Activated CD8-positive, alpha-beta memory T cell treated with anti-CD3 and anti-CD28 coated beads, Interleukin-2, amount 50 U/mL, for 48 hours (primary cell): ENCODE measurements at places on chromosomes 1 and 21.

- no peak for DNase-seq
These were observed 226.9 kb downstream of the TGFB2 start for GRCh38 chr1:218572050-218572449.

DNA sequence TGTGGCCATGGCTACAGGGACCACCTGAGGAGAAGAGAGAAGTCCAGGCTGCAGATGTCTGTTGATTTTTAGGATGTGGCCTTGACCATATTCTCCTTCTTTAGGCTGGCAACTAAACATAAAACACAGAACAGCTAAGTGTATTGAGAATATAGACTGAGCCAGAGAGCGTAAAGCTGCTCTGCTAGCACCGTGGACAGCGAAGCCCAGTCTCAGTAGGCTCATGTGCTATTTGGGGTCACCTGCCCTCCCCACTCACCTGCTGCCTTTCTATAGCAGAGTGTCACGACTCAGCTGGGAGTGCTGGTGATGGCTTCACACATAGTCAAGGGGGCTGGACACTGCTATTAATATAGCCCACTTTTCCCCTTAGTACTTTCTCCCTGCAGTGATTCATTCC lies 278.5 kb downstream of the KCNH1 start:
- no peak for DNase-seq

DNA sequence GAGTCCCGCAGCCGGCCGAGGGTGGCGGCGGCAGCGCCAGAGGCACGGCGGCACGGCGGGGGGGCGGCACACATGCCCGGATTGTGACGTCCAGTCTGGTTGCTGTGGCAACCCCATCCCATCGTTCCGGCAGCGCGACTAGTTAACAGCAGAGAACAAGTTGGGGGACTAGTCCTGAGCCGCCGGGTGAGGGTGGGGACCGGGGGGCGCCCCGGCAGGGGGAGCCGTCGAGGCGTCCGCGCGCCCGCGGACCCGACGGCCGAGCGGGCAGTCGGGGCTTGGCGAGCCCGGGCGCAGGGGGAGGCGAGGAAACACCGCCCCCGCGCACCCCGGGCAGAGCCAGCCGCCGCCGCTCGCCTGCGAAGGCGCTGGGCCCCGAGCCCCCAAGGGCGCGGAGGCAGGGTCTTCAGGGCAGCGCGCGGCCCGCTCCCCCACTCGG lies at the start of gene CHD5:
Gene CHD5 (minus strand): TSS at position 54 of the 439 bp plus-strand sequence. CDS start 298 bp downstream, outside the sequence.
- DNase-seq, result no peak

DNA sequence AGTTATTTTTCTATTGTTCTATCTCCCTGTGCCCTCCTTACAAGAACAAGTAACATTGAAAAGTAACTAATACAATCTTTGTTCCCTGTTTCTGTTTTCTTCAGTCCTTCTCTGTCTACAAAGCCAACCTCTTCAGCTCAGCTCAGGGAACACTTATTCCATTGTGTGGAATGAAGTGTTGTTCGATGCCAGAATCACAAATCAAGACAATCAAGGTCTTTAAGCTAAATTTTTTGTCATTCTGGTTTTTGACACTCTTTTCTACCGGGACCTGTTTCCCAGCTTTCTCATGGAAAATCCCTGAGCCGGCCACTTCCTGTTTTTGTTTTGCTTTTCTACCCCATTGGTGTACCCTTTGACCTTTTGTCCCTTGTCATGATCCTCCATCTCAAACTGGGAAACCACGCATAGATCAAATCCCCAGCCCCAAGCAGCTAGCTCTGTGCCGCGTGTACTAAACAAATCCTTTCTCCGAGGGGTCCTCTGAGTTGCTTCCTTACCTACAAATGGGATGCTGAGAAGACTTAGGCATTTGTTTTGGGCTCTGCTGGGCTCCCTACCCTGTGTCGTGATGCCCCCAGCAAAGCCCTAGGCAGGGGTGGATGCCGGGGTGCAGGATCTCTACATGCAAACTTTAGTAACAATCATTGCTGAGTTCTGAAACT lies 141.8 kb downstream of the TOMM20 start:
- DNase-seq, result no peak

- DNase-seq, result no peak
These were observed 12.7 kb downstream of the FASLG start for GRCh38 chr1:172671591-172671990.

DNA sequence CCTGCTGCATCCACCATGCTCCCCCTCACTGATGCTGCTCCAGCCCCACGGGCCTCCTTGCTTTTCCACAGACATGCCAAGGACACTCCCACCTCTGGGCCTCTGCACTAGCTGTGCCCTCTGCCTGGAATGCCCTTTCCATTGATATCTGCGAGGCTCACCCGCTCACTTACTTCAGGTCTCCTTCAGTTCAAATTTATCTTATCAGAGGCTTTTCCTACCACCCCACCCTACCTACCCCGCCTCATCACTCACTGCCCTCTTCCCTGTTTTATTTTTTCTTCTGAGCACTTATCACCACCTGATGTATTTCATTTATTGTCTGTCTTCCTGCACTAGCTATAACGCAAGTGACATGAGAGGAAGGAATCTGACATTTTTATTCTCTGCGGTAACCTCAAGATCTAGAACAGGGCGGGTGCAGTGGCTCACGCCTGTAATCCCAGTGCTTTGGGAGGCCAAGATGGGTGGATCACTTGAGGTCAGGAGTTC lies 7.0 kb downstream of the HSPG2 start:
- DNase-seq, result no peak

DNA sequence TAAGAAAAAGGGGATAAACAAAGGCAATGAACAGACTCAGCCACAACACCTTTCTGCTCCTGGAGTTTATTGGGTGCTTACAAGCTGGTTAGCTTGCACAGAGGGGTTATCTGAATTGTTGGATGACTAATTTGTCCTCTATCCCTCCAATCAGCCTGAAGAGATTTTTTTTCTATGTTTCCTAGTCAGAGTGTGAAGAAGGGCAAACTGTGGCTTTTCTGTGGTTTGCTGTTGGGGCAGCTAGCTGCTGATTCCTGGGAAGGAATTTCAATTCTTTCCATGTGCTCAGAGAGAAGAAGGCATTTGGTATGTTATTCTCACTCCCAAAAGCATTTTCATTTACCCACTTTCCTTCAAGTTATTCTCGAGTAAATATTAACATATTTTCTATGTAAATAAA lies 48.6 kb downstream of the PCP4 start:
- DNase-seq, result no peak

- DNase-seq, result no peak
These were observed 248.7 kb downstream of the NPHP4 start for GRCh38 chr1:5743435-5744095.

GRCh38 chr1:247115545-247115944 lies 11.4 kb upstream of the ZNF669 start:
- DNase-seq, result peak; percentile 47

GRCh38 chr1:180800945-180801344 lies 111.8 kb upstream of the KIAA1614 start:
- no peak for DNase-seq

DNA sequence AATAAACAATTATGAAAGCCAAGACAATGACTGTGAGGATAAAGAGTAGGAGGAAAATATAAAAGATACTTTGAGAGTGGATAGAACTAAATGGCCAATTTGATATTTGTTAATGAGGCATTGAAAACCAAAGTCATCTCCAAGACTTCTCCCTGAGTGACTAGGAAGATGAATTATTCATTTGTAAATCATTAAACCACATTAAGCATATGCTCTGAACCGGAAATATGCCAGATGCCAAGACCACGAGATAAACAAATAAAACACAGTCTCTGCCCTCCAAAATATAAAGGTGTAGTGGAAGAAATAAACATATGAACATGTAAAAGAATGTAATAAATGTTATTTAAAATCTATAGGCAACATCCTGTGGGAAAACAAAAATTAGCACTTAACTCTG lies 78.8 kb downstream of the MRPL39 start:
- DNase-seq, result no peak

DNA sequence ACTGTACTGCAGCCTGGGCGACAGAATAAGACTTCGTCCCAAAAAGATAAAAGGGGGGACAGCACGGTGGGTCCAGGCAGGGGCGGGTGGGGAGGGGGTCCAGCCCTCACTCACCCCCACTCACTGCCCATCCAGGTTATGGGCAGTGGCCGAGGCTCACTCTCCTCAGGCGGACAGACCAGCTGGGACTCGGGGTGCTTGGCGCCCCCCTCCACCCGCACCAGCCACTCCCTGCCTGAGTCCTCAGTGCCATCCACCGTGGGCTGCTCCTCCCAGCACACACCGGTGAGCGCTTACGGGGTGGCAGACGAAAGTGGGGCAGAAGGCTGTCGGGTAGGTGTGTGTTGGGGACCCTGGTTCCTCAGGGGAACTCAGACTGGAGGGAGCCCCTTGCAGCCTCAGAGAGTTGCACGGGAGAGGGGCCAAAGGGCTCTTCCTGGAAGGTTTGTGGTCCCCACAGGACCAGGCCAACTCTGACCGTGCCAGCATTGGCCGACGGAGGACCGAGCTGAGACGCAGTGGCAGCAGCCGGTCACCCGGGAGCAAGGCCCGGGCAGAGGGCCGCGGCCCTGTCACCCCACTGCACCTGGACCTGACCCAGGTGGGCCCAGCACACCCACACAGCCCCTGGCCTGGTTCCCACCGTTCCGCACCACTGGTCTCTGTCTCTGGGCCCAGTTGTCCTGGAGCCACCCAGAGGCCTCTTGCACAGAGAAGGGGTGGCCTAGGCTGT lies 6.6 kb downstream of the PLEKHN1 start:
- no peak for DNase-seq

DNA sequence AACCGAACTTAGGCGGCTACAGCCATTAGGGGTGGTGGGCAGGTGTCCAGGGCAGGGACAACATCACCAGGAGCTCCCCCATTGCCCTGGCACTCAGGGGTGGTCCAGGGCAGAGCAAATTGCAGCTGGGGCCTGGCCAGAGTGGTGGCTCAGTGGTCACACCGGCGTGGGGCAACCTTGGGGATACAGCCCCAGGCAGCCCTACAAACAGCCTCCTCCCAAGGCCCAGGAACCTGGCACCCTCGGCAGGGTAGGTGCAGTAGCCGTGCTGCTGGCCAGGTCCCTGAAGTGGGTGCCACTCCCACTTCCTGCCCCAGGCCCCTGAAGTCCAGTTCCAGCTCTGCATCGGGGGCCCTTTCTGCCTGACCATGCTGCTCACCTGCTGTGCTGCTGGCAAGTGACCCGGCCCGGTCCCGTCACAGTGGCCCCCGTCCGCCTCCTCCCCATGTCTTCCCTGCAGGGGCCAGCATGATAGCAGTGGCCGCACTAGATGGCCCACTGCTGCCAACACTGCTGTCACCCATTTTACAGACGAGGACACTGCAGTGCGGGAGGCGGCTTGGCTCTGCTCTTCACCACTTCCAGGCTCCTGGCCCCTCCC lies 712.8 kb downstream of the MATN1 start:
- DNase-seq, result no peak

- no peak for DNase-seq
These were observed 7.9 kb downstream of the LEFTY2 start for GRCh38 chr1:225933072-225933471.

- no peak for DNase-seq
These were observed 322.8 kb downstream of the TGFB2 start for GRCh38 chr1:218667781-218668516.

GRCh38 chr21:41483973-41484372 lies 24.0 kb downstream of the TMPRSS2 start:
- no peak for DNase-seq

GRCh38 chr1:245000872-245001188 lies 136.5 kb upstream of the HNRNPU start:
- no peak for DNase-seq

DNA sequence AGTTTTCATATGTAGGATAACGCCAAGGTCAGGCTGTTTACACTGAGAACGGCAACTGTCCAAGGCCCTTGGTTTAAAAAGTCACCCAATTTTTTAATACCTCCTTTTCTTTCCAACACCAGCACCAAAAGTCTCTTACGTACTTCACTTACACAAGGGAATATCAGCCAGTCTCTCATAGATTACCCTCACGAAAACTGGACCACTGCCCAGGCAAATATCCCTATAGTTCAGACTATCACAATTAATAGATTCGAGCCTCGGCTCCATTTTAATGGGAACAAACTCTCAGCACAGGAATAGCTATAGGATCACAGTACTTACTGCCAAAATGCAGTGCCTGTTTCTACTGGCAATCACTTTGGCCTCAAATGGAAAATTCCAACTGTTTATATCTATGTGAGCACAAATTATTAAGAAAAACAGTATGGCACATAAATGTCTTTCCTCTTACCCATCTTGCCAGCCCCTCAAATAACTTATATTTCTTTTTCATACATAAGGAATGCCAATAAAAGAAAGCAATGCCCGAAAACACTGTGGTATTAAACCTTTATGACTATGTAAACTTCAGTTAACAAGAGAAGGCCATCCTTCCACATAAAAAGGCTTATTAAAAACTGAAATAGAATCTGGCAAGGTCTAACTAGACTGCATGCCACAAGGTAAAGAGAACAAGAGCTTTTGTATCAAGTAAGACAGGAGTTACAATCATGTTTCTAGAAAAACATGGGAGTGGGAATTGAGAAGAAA lies 97.8 kb downstream of the SLC45A1 start:
- no peak for DNase-seq
